ENCODE measurements at places on chromosomes 12 and 14. TPM values are rescaled to one million over a fixed set of nuclear protein-coding genes. Genes with fewer than 3 reads are reported as not detected.

DNA sequence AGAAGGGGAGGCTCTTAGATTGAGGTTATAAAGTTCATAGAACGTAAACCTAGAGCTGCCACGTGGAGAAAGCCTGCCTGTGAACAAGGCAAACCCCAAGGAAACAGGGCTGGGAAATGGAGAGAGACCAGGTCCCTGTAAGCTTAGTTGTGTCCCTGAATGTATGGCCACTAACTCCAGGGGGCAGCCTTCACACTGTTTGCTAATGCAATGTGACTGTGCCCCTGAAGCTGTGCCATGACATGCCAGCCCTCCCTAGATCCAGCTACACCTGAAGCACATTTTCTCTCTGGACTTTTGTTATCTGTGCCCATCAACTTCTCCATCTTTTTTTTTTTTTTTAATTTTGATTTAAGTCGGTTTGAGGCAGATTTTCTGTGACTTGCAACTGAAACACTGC lies 60.6 kb upstream of the TMCC3 start:
- DNase-seq = no peak

DNA sequence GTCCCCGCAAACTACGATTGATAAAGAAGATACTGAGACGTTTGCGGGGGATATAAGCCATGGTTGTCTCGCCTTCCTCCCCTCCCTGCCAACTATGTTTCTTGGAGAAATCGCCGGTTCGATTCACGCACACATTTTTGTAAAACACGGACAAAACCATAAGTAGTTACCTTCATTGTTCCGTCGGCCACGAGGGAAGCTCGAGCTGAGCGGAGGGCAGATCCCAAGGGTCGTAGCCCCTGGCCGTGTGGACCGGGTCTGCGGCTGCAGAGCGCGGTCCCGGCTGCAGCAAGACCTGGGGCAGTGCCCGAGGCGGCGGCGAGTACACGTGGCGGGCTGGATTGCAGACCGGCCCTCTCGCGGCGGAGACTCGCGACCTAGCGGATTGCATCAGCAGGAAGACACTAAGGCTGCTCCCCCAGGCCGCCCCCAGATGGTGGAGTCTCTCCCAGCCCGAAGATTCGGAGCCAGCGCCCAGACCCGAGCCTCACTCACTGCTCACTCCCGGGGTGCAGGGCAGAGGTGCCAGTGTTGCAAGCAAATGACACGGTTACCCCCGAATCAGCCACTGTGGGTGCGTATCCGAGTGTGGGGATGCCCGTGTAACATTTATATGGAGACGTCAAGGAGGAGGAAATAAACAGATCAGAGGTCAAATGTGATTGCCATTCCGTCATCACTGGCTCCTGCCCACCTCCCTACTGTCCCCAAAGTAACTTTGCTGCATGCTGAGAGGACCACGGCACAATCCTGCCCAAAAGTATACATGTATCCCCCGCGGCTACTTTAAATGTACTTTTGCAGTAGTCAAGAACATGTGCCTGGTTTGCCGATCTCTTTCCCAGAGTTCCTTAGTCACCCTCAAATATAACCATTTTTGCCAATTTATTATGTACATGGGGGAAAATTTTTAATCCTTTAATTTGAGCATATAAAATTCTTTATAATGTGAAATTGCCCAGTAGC lies at the start of gene BCAT1:
Gene BCAT1, minus strand, starts transcription at position 345 of the 966 bp plus-strand sequence. Its CDS starts 169 bp downstream, at position 176.
- peak; percentile 28 for DNase-seq

GRCh38 chr14:30638926-30639325 lies 16.8 kb downstream of the SCFD1 start:
- DNase-seq = no peak

Gene GOLGA3
- total RNA-seq = 74.7 TPM

Gene MYBPC1
- total RNA-seq = 6.8 TPM

Measured in lower leg skin (tissue), 4 donors.